ENCODE measurements at places on chromosomes 3 and 15.

DNA sequence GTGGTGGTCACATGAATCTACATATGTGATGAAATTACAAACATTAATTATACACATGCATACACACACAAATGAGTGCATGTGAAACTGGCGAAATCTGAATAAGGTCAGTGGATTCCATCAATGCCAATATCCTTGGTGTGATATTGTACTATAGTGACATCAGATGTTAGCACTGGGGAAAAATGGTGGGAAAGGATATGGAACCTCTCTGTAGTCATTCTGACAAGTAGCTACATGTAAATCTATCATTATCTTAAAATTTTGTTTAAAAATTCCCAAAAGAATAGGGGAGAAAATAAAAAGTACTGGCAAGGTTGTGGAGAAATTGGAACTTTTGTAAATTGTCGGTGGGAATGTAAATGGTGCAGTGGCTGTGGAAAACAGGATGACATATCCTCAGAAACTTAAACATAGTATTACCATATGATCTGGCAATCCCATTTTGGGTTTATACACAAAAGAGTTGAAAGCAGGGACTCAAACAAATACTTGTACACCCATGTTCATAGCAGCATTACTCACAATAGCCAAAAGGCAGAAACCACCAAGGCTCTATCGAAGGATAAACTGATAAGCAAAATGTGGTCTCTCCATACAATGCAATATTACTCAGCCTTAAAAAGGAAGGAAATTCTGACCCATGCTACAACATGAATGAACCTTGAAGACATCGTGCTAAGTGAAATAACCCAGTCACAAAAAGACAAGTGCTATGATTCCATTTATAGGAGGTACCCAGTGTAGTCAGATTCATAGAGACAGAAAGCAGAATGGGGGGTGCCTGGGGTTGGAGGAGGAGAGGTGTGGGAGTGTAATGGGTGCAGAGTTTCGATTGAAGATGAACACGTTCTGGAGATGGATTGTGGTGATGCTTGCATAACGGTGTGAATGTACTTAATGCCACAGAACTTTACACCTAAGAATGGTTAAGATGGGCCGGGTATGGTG is 25.3 kb upstream of the HRH1 start:
- no peaks in the 10 kb centered on the region for H3K36me3 ChIP-seq
- no peak overlapping the region for H3K4me3 ChIP-seq
- DNase-seq = no peak
- H3K27ac ChIP-seq = no peak overlapping the region

DNA sequence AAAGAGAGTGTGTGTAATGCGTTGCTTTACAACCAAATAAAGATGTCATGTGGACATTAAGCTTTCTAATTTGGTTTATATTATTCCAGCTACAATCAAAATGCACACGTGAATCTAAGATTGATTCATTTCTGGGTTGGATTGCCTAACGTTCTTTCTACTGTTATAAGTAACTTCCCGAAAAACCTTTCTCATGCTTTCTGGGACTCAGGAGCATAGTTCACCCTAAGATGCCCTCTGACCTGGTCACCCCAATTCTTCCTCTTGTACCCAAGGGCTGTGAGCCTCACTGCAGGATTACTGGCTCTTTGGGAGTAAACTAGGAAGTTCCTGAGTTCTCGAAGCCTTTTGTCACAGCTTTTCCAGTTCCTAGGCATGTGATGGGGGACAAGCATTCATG is 12.7 kb upstream of the LMCD1 start:
- peaks cover 5% of the 10 kb centered on the region for H3K27me3 ChIP-seq
- H3K4me3 ChIP-seq = no peak overlapping the region
- H3K36me3 ChIP-seq = no peaks in the 10 kb centered on the region
- no peaks in the 10 kb centered on the region for H3K4me1 ChIP-seq
- no peak overlapping the region for H3K27ac ChIP-seq

- no peaks in the 10 kb centered on the region for H3K4me1 ChIP-seq
- no peaks in the 10 kb centered on the region for H3K27me3 ChIP-seq
- no peak overlapping the region for H3K27ac ChIP-seq
- DNase-seq = no peak
Observed at GRCh38 chr3:129352045-129352444, 73.4 kb downstream of the HMCES start.

DNA sequence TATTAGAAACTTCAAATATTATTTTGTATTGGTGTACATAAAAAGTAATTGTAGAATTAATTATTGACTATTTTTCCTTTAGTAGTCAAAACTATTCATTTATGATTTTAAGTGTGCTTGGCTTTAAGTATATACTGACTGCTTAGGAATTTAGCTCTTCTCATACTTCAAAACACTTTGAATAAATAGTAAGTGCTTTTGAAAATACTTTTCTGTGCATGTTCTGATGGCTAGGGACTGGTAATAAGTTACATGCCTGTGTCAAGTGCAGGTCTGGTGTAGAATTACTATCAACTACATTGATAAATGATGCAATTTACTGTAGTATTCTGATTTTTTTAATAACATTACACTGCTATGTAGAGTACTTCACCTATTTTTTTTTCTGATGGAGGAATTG is 397.6 kb upstream of the SGO1 start:
- no peak overlapping the region for H3K4me3 ChIP-seq
- H3K27ac ChIP-seq = no peak overlapping the region
- no peaks in the 10 kb centered on the region for H3K36me3 ChIP-seq
- no peak for DNase-seq
- H3K27me3 ChIP-seq = no peaks in the 10 kb centered on the region
- H3K4me1 ChIP-seq = no peaks in the 10 kb centered on the region

- H3K4me3 ChIP-seq = no peak overlapping the region
- no peak for DNase-seq
- H3K27ac ChIP-seq = no peak overlapping the region
- peaks cover 5% of the 10 kb centered on the region for H3K36me3 ChIP-seq
- no peaks in the 10 kb centered on the region for H3K27me3 ChIP-seq
Observed at GRCh38 chr3:47414161-47414564, 33.3 kb downstream of the PTPN23 start.

GRCh38 chr3:59994732-59995304 is 945.0 kb upstream of the CFAP20DC start:
- DNase-seq = no peak
- H3K36me3 ChIP-seq = no peaks in the 10 kb centered on the region
- H3K4me3 ChIP-seq = no peak overlapping the region
- H3K4me1 ChIP-seq = no peaks in the 10 kb centered on the region
- no peaks in the 10 kb centered on the region for H3K27me3 ChIP-seq

DNA sequence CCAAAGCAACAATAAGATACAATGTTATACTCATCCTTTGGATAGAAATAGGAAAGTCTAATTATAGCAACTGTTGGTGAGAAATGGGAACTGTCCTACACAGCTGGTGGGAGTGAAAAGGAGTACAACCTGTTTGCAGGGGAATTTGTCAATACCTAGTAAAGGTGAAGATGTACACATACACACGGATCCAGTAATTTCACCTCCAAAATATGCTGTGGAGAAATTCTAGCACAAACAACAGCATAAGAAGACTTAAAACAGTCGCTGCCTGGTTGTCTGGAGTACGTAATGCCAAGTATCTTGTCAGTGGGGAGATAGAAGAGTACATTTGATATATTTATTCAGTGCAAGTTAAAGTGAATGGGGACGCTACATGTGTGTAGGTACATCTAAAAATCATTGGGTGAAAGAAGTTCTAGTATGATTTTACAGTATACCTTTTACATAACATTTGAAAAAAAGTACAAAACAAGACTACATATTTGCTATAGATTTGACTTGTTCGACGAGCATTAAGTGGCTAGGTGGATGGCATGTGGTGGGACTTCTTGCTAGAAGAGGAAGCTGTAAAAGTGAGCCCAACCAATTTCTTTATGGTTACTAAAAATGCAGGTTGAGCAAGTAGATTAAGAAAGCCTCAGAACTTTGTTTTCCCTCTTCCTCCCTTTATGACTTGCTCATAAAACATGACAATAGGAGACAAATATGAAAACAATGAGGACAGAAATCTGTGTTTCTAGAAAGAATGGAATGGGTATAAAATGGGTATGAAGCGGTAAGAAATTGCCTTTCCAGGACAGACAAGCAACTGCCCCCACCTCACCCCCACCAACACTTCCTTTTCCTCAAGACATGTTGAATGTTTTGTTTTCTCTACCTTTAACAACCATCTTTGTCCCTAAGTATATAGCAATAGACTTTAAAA is 50.2 kb upstream of the CCR4 start:
- H3K27me3 ChIP-seq = peaks cover 18% of the 10 kb centered on the region
- H3K4me3 ChIP-seq = no peak overlapping the region
- DNase-seq = no peak

GRCh38 chr3:171860830-171861535 is 17.8 kb downstream of the TMEM212 start:
- no peak overlapping the region for H3K27ac ChIP-seq
- H3K36me3 ChIP-seq = no peaks in the 10 kb centered on the region
- peaks cover 7% of the 10 kb centered on the region for H3K4me1 ChIP-seq
- H3K27me3 ChIP-seq = no peaks in the 10 kb centered on the region
- DNase-seq = no peak
- H3K4me3 ChIP-seq = no peak overlapping the region

DNA sequence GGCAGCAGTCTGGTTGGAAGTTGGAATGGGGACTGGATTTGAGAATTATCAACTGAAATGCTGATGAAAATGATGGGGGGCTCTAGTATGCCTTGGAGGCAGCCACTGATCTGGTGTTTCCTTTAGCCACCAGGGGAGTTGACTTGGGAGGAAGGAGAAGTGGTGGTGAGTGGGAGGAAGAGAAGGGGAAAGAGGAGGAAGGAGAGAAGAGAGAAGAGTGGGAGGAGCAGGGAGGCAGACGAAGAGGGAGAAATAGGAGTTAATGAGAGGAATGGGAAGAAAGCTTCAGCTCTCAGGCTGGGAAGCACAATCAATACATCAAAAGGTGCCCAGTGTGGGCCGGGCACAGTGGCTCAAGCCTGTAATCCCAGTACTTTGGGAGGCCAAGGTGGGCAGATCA is 23.3 kb upstream of the HCN4 start:
- H3K36me3 ChIP-seq = no peaks in the 10 kb centered on the region
- H3K4me3 ChIP-seq = no peak overlapping the region
- H3K27ac ChIP-seq = no peak overlapping the region
- DNase-seq = no peak
- no peaks in the 10 kb centered on the region for H3K4me1 ChIP-seq

- no peak for DNase-seq
- H3K27ac ChIP-seq = no peak overlapping the region
- H3K4me3 ChIP-seq = no peak overlapping the region
- H3K4me1 ChIP-seq = peaks cover 4% of the 10 kb centered on the region
Observed at GRCh38 chr3:138809500-138810256, 25.1 kb downstream of the PIK3CB start.

DNA sequence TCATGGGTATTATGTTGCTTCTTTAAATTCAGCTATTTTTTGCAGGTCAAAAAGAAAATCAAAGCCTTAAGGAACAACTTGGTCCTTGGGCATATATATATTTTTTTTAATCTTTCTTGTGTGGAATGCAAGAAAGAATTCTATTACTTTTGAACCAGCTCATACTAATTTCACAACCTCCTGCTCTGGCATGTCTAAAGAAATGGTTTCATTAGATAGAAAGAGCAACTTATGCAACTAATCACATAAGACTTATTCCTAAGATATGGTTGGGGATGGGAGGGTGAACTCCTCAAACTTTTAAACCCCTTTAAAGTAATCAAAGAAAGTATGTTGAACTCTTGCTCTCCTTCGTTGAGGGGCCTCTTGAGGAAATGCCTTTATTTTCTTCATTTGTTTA is 114.9 kb downstream of the GMNC start:
- H3K36me3 ChIP-seq = no peaks in the 10 kb centered on the region
- H3K27ac ChIP-seq = no peak overlapping the region
- no peak overlapping the region for H3K4me3 ChIP-seq
- DNase-seq = no peak

DNA sequence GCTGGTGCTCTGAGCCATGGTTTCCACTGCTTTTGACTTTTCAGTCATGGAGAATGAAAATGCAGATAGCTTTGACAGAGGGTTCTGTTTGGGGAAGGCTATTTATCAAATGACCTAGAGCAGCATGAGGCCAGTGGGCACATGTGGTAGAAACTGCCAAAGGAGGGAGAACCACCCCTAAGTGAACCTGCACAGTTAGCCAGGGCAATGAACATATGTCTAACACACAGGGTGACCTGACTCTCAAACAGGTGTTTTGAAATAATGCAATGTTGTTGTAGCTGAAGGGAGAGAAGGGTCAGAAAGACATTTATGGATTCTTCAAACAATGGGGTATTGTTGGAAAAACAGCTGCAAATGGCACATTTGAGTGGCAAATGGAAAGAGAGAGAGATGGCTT is 174.4 kb upstream of the FAM3D start:
- no peak overlapping the region for H3K27ac ChIP-seq
- no peaks in the 10 kb centered on the region for H3K4me1 ChIP-seq
- DNase-seq = no peak
- H3K36me3 ChIP-seq = no peaks in the 10 kb centered on the region

DNA sequence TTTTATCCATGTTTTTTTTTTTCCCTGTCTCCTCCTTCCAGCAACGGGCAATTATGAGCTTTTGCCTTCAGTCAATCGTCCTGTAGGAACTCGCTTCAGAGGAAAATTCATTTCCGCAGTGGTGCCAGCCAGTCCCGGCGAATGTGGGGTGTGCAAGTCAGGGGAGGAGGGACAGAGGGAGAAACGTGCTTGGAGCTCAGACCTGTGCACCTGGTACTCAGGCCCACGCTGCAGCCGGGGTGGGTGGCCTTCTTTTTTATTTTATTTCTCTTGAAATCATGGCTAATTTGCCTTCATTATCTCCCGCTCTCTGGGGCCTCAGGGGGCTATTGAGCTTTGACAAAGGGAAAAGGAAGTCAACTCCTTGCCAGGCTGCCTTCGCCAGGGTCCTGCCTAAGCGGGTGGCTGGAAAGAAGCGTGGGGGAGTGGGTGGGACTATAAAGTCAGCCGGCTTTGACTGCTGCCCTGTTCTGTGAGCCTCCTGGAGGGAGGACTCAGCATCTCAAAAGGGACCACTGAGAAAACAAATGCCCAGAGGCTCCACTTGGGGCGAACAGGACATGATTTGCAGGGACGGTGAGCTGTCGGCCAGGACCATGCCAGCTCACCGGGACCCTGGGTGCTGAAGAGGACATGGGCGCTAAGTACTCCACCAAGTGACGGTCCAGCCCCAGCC is 5.5 kb downstream of the GRIP2 start:
- H3K4me1 ChIP-seq = no peaks in the 10 kb centered on the region
- H3K36me3 ChIP-seq = no peaks in the 10 kb centered on the region
- H3K27me3 ChIP-seq = peaks cover 10% of the 10 kb centered on the region
- no peak overlapping the region for H3K4me3 ChIP-seq
- no peak for DNase-seq

- H3K4me1 ChIP-seq = peaks cover 18% of the 10 kb centered on the region
- H3K27ac ChIP-seq = peak overlapping the region; percentile 98
- no peak for DNase-seq
- no peaks in the 10 kb centered on the region for H3K27me3 ChIP-seq
- H3K4me3 ChIP-seq = peak overlapping the region; percentile 100
Observed at GRCh38 chr15:40807888-40808461, 702 bp upstream of the DNAJC17 start.

- no peak overlapping the region for H3K4me3 ChIP-seq
- no peak overlapping the region for H3K27ac ChIP-seq
- H3K27me3 ChIP-seq = no peaks in the 10 kb centered on the region
- DNase-seq = no peak
- peaks cover 10% of the 10 kb centered on the region for H3K4me1 ChIP-seq
- H3K36me3 ChIP-seq = peaks cover 39% of the 10 kb centered on the region
Observed at GRCh38 chr3:4685673-4686345, 192.7 kb downstream of the ITPR1 start.

Data from natural killer cell treated with Interleukin-12 subunit alpha and Interleukin-12 subunit beta and Interleukin-15 and Interleukin-18, amount 100 ng/mL, for 72 hours (primary cell).